GM12878 (cell line): ENCODE measurements at places on chromosomes 6 and 20. TPM values are rescaled to one million over a fixed set of nuclear protein-coding genes. Genes with fewer than 3 reads are reported as not detected.

GHRH gene
- total RNA-seq: not detected in 2 replicates

GRCh38 chr6:137315081-137315480 lies 95.9 kb upstream of the IFNGR1 start:
- no peak for DNase-seq

DNA sequence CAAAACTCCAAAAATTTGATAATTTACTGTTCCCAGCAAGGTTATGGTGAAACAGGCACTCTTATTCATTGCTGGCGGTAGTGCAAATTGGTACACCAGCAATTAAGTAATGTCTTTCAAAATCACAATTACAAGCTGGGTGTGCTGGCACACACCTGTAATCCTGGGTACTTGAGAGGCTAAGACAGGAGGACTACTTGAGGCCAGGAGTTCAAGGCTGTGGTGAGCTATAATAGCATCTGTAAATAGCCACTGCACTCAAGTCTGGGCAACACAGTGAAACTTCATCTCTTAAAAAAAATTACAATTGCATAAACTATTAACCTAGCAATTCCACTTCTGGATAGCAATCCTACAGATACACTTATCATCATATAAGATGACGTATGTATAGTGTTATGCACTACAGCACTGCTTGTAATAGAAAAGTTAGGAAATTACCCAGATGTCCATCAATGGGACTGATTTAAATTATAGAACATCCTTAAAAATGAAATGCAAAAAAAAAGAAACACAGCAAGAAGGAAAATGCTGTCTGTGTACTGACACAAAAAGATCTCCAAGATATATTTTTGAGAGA lies 31.4 kb downstream of the NCOA6 start:
- no peak for DNase-seq

- no peak for DNase-seq
Measured at GRCh38 chr6:113396730-113397129, 460.4 kb upstream of the MARCKS start.

GRCh38 chr6:151534576-151534975 lies 40.8 kb downstream of the CCDC170 start:
- DNase-seq: no peak

DNA sequence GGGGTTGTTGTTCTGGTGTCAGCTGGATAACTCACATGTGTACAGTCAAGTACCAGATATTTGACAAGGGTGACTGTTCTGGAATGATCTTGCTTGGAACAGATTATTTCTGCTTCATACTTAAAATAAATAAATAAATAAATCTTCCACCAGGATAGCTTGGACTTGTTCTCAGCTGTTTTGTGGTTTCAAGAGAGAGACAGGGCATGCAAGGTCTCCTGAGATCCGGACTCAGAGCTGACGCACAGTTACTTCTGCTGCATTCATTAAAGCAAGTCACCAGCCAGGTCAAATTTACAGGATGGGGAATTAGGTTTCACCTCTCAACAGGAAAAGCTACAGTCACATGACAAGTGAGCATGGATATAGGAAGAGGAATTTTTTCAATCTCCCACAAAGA lies 285.0 kb upstream of the SPTLC3 start:
- no peak for DNase-seq

GRCh38 chr6:4008324-4009047 lies 70.5 kb downstream of the FAM217A start:
- no peak for DNase-seq

ADGRB3 gene
- total RNA-seq: not detected in 2 replicates

DNA sequence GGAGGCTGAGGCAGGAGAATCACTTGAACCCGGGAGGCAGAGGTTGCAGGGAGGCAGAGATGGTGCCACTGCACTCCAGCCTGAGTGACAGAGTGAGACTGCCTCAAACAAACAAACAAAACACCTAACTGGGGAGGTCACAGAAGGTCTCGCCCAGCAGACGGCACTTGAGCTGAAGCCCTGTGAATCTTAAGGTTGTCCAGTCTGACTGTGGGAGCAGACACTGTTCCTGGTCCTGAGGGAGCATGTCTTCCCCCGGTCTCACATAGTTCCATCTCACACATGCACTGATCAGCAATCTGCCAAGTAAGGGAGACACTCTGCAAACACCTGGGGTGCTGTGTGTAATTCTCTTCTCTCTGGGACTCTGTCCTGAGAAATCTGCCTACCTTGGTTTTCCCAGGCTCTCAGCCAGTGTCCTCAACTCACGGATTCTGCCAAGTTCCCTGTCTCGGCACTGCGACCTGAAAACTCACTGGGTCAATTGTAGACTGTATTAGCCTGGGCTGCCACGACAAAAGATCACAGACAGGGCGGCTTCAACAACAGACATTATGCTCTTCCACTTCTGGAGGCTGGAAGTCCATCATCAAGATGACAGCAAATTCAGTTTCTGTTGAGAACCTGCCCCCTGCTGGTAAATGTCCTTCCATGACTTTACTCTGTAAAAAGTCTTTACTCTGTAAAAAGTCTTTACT lies 94.3 kb downstream of the JPH2 start:
- DNase-seq: no peak

- no peak for DNase-seq
Measured at GRCh38 chr6:134328792-134329191, 10.9 kb upstream of the SGK1 start.

PRDM1 gene
- total RNA-seq: 7.7 and 8.4 TPM in 2 replicates

- no peak for DNase-seq
Measured at GRCh38 chr20:10332656-10333415, 101.2 kb downstream of the MKKS start.

- no peak for DNase-seq
Measured at GRCh38 chr20:45358282-45359068, 4.5 kb upstream of the SYS1 start.

ZBTB46 gene
- total RNA-seq: 0.92 and 1.0 TPM in 2 replicates

PXDC1 gene
- total RNA-seq: 0.72 TPM in 2 replicates

DNA sequence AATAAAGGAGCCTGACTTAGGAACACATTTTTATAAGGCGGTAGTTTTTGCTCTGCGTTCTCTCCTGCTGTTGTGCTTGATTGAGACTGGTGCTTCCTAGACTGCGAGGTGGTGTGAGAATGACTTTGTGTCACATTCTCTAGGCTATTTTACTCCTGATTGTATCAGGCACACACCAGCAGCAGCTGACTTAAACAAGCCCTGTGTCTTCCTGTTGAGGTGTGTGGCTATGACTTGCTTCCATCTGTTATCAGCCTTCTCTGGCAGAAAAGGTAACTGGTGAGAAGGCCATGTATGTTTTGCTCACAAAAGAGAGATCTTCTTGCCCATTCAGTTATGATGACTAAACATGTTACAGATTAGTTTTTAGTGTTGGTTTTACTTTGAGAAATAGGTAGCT lies 43.4 kb downstream of the CLVS2 start:
- no peak for DNase-seq

DNA sequence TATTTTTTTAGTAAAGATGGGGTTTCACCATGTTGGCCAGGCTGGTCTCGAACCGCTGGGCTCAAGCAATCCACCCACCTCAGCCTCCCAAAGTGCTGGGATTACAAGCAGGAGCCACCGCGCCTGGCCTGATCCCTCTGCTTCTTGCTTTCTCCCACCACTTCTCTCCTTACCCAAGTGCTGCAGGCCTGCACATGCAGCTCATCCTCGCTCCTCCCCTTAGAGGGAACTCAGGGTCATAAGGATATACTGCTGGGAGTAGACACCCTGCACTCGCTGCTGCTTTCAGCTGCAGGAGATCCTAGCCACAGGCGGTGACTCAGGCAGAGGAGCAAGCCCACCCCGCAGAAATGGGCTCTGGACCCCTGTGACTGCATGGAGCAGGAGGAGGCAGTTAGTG lies 40.0 kb upstream of the FANCE start:
- DNase-seq: no peak

POM121L2 gene
- not detected in 2 replicates for total RNA-seq

- no peak for DNase-seq
Measured at GRCh38 chr6:1767481-1768246, 157.9 kb downstream of the FOXC1 start.

AFDN gene
- total RNA-seq: 67.8 and 68.2 TPM in 2 replicates

- no peak for DNase-seq
Measured at GRCh38 chr20:35985806-35986205, 17.4 kb downstream of the CNBD2 start.

IBTK gene
- total RNA-seq: 22.0 and 23.5 TPM in 2 replicates

ARMH2 gene
- 0.35 TPM in 1 of 2 replicates, not detected in the other for total RNA-seq

RBPJL gene
- total RNA-seq: 0.18 TPM in 1 of 2 replicates, not detected in the other

- no peak for DNase-seq
Measured at GRCh38 chr6:85431271-85431670, 18.6 kb upstream of the NT5E start.

DNA sequence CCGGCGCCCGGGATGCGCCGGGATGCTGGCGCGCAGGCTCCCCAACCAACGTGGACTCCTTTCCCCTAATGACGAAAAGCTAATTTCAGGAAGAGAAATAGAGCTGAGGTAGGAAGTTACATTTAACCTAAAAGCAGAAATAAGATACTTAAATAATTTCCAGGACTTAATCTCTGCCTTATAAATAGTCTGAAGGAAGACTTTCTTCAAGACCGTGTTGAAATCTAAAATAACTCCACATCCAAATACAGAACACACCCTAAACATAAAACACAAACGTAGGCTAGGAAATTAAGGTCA lies 1.3 kb downstream of the ASF1A start:
- no peak for DNase-seq

- no peak for DNase-seq
Measured at GRCh38 chr20:39893003-39893685, 795.9 kb downstream of the MAFB start.

DNA sequence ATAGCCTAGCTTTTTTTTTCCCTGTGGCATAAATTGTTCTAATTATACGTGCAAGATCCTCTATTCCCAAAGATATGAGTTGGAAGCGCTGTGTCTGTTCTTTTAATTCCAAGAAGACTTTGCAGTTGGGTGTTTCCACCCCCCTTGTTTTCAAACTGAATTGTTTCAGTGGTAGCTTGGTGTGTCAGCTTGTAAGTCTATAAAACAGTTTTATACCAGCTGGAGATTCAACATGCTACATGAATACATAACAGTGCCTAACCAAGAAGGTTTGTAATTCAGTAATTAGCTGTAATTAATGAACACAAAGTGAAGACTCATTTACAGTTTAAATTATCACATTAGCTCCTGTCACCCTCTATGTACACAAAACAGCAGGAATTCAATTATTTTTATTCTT lies 154.0 kb downstream of the ZNF217 start:
- no peak for DNase-seq
